Hepatic stellate cell (primary cell): ENCODE measurements at places on chromosomes 16 and 17.

- DNase-seq, result no peak
These were observed 2.4 kb downstream of the GJD3 start for GRCh38 chr17:40361925-40362695.

- DNase-seq, result peak; percentile 56
These were observed 24.8 kb upstream of the NSRP1 start for GRCh38 chr17:30091771-30092170.

DNA sequence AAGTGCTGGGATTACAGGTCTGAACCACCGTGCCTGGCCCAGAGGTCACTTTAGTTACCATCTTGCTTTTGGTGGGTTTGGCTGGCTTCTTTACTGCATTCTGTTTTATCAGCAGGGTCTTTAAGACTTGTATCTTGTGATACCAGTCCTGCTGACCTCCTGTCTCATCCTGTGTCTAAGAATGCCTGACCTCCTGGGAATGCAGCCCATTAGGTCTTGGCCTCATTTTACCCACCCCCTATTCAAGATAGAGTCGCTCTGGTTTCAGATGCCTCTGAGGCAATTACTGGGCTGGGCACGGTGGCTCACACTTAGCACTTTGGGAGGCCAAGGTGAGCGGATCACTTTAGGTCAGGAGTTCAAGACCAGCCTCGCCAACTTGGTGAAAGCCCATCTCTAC is 63.8 kb downstream of the MFSD11 start:
- DNase-seq, result no peak

- DNase-seq, result no peak
These were observed 39.7 kb downstream of the ERCC4 start for GRCh38 chr16:13959626-13960025.

GRCh38 chr16:24589997-24590396 is 50.6 kb downstream of the RBBP6 start:
- DNase-seq, result no peak

DNA sequence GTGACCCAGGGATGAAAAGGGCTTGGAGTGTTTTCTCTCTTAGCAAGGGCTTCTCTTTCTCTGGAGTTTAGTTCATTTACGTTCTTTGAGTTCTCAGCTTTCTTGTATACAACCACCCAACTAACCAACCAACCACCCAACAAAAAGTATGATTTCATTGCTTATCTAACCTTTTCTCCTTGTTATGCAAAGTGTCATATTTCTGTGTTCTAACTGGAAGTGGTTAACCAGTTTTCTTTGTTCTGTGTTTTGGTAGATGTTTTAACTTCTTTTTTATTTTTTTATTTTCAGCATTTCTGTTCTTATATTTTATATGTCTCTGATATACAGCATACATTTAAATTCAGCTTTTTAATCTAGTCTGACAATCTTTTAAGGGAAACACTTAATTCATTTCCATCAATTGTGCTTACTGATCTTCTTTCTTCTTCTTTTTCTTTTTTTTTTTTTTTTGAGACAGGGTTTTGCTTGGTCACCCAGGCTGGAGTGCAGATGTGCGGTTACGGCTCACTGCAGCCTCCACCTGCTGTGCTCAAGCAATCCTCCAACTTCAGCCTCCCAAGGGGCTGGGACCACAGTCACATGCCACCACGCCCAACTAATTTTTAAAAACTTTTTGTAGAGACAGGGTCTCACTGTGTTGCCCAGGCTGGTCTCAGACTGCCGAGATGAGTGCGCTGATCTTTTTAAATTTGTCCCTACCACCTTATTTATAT is 29.6 kb downstream of the NLK start:
- DNase-seq, result no peak

DNA sequence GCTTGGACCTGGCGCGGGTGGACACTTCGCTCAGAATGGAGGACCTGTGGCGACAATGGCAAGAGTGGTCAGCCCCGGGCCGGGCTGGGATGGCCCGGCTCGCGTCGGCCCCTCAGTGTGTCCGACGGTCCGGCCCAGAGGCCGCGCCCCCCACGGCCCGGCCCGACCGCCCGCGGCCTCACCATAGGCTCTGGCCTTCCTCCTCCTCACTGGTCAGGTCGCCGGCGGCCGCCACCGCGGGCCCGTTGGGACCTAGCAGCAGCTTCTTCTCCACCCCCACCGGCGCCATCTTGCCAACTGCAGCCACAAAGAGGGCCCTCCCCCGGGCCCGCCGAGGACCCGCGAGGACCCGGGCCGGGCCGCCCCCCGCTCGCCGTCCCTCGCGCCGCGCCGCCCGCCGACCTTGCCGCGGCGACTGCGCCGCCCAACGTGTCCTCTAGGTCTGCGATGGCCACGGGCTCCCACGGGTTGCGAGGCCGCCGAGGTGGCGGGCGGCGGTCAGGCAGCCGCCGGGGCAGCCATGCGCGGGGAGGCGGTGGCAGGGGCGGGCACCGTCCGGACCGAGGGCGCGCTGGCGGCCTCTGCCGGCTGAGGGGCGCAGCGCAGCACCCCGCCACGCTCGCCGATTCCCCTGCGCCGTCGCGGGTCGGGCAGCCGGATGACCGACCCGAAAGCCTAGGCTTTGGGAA is at the start of gene DYNC1LI2:
Gene DYNC1LI2 (minus strand): TSS at position 307 of the 689 bp plus-strand sequence. CDS start 18 bp downstream, at position 289.
- peak; percentile 91 for DNase-seq

- DNase-seq, result no peak
These were observed 86.3 kb downstream of the XYLT1 start for GRCh38 chr16:17384471-17384870.

DNA sequence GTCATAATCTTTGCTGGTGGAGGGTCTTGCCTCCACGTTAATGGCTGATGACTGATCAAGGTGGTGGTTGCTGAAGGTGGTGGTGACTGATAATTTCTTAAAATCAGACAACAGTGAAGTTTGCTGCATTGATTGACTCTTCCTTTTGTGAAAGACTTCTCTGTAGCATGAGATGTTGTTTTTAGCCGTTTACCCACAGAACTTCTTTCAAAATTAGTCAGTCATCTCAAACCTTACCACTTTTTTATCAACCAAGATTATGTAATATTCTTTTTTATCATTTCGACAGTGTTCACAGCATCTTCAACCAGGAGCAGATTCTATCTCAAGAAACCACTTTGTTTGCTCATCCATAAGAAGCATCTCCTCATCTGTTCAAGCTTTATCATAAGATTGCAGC is 5.9 kb downstream of the UQCRC2 start:
- DNase-seq, result no peak

- no peak for DNase-seq
These were observed 181.5 kb upstream of the GSE1 start for GRCh38 chr16:85431431-85432124.

- DNase-seq, result no peak
These were observed 4.3 kb downstream of the CAMKK1 start for GRCh38 chr17:3888343-3889171.

DNA sequence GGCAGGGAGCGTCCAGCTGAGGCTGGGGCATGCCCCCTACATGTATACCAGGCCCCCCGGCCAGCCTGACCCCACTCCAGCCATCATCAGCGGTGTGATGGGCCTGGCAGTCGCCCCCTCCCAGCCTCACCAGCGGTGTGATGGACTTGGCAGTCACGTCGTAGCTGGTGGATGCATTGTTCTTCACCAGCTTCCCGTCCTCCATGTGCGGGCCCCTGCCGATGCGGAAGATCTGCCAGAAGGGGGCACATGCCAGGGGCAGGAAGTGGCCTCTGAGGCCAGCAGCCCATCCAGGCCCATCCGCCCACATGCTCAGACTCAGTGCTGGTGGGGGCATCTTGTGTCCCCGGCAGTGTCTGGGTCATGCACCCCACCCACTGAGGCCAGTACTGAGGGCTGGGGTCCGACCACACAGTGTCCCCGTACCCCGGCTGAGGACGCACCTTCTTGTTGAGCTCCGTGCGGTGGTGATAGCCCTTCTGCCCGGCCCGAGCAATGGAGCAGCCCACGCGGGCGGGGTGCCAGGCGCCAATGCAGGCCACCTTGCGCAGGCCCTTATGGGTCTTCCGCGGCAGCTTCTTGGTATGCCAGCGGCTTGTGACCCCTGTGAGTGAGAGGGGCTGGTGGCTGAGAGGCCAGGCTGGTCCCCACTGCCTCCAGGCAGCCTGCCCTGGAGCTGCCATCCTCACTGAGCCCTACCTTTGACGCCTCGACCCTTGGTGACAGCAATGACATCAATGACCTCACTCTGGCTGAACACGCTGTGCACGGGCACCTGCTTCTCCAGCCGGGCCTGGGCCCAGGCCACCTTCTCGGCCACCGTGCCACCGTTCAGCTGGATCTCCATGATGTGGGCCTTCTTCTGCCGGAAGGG is 3.7 kb upstream of the MSRB1 start:
- DNase-seq, result no peak

- peak; percentile 96 for DNase-seq
These were observed 6.1 kb downstream of the DOK4 start for GRCh38 chr16:57479976-57480753.
